ENCODE measurements at places on chromosomes 5 and 9.

- DNase-seq = no peak
These were observed 235.9 kb upstream of the TRPM3 start for GRCh38 chr9:71357346-71357745.

DNA sequence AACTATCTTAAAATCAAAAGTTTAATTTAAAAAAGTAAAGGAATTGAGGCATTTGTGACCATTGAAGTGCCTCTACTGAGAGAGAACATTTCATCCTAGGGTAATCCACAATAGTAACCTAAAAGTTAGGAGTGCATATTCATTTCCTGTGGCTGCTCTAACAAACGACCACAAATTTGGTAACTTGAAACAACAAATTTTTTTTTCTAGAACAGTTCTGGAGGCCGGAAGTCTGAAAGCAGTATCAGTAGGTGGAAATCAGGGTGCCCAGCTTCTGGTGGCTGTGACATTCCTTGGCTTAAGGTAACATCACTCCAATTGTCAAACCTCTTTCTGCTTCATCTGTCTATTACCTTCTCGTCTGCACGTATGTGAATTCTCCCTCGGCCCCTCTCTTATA is 67.1 kb upstream of the SSBP2 start:
- DNase-seq = no peak

- no peak for DNase-seq
These were observed 186.2 kb downstream of the GABBR2 start for GRCh38 chr9:98522487-98522886.

DNA sequence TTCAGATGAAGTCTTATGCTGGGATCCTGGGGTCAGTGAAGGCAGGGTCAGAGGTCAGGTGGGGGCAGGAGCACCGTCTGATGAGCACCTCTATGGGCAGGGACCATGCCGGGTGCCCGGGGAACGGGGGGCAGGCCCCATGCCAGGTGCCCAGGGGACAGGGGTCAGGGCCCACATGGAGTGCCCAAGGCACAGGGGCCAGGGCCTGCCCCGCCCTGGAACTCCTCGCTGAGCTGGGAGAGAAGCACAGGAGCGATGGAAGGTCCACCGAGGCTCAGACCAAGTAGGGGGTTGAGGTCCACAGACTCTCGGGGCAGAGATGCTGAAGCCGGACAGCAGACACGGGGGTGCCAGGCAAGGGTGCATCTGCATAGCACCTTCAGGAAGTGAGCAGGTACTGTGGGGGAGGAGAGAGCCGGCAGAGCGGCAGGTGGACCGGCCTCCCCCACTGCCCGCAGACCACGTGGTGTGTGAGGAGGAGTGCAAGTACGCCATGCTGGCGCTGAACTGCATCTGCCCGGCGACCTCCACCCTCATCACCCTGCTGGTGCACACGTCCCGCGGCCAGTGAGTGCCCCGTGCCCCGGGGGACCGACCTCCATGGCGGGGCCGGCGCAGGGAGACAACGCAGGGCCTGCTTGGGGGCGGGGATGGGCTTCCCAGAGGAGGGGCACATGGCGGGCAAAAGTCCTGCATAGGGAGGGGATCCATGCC is 67.7 kb downstream of the KCNT1 start:
- DNase-seq = no peak

DNA sequence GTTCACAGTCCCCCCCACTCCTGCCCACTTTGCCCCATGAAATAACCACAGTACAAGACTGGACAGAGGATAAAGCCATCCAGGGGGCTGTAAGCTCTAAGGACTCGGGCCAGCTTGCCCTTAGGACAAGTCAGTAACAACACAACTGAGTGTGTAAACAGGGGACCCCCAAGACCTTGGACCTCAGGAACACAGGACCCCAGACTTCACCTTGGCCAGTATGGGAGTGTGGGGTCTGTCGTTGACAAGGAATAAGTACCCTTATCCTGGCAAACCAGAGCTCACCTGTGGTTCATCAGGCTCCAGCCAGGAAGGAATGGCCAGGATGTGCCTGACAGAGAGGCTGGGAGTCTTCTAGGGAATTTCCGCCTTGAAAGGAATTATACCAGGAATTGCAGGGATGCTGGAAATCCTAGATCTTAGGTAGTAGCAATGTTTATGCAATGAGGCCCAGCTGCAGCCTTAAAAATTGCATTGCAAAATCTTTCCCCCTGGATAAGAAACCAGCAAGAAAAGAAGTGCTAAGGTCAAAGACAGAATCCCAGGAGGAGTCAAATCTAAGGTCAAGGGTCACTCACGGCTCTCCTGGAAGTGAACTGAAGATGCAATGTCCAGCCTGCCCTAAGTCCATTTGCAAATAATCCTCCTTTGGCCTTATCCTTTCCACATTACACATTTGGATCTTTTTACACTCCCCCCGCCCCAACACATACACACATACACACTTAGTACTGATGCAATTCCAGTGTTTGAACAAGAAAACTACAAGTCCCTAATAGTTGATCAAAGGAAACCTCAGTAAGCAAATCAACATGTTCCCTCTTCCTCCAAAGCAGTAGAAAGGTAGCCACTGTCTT is 27.3 kb upstream of the TDRD7 start:
- no peak for DNase-seq

DNA sequence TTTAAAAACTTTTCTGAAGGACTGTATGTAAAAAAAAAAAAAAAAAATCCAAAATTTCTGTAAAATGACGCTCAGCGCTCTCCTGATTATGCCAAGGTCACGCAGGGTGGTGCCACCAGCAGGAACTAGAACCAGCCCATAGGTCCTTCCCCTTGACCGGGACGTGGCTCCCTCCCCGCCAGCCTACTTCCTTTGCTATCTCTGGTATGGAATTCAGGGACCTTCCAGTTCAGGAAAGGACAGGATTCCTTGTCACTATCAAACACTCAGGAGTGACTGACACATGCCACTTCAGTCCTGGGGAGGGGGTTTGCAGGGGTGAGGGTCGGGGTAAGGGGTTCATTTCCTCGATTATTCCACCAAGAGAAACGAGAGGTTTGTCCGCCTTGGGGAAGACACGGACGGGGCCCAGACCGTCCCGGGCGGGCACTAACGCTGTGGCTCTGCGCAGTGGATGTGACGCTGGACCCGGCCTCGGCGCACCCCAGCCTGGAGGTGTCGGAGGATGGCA is 18.8 kb downstream of the BTNL9 start:
- DNase-seq = no peak

DNA sequence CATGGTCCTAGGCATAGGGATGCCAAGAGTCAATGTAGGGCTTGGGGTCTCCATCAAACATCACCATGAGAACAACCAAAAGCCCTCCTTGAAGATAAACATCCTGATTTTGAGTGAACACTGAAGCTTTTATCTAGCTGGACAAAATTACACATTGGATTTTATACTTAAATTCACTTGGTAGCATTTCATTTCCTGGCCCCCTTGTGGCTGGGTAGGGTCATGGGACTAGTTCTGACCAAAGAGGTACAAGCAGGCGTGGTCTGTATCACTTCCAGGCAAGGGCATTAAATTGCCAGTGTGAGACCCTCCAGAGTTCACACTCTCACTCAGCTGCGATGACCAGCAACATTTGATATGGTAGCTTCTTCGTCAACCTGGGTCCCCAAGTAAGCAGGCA is 320.3 kb downstream of the ACTL7B start:
- DNase-seq = no peak

DNA sequence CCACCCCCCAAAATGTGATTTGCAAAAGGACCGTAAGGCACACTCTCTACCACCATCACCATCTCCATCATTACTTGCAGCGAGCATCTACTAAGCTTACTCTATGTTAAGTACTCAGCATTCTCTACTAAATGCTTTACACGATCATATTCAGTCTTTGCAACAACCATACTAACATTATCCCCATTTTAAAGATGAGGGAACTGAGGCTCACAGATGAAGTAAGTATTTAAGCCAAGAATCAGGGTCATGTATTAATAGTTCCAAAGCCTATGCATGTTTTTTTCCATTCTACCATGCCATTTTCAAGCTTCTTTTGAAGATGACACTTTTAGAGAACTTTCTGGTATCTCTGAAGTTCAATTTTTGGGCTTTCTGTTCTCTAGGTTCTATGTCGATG is 121.7 kb upstream of the ANKRD55 start:
- no peak for DNase-seq

DNA sequence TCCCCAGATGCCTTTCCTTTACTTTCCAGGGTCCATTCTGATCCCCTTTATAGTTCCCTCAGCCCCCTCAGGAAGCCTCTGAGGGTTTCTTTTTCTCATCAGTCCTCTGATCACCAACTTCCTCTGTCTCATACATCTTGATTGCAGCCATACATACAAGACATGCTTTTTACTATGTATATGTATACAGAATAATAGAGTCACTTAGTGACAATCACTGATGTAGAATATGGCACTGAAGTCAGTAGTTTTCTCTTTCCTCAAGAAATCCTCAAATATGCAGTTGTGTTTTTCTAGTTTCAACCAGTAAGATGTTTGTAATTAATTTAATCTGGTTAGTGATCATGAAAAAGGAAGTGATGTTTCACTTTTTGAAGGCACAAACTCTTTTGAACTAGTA is 364.1 kb downstream of the MAN2A1 start:
- DNase-seq = no peak

DNA sequence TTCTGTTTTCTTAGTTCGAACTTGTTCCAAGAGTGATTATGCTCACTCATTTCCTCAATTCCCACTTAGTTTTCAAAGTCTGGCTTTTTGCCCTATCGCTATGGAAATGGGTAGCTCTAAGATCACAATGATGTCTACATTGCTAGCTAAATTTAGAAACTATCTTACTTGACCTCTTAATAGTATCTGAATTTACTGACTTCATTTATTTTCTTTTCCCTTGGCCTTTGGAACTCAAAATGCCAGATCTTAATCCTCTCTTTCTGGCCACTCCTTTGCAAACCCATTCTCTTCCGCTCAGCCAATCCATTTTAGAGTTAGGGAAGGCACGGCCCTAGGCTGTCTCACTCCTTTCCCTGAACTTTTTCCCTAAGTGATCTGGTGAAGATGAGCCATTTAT is 137.0 kb downstream of the FER start:
- no peak for DNase-seq

DNA sequence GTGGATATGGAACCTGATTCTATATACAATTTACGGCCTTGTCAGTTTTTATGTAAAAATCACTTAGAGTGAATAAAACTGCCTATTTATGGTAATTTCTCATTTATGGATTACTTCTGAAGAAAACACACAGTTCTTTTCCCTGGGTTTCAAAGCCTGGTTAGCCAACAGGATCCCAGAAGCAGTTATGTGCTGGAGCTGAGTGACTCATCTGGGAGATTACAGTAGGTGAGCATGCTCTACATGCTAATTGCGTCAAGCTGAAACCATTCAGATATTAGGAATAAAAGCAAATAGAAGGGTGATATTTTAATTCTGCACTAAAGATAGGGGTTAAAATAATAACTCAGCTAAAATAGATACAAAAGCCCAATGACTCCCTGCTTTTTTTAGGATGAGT is 47.8 kb downstream of the PDE4D start:
- no peak for DNase-seq

DNA sequence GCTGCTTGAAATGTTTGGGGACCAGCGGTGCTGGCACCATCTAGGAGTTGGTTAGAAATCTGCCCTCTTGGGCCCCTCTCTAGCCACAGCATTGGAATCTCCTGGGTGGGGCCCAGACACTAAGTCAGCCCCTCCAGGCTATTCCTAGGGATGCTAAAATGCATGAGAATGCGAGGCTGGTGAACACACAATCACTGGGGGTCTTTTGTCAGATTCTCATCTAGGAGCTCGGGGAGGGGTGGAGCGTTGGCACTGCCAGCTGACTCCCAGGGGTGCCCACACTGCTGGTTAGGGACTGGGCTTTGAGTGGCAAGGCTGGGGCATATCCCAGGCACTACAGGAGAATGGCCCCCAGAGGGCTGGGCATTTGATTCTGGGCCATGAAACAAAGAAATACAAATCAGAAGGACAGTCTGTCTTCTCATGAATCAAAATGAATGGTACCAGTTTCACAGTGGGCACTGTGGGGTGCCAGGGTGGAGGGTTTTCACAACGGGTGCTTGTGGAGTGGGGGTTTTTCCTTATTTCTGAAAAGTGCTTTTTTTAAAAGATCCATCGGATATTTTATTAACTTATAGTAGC is 127.8 kb upstream of the RAPGEF1 start:
- DNase-seq = no peak

DNA sequence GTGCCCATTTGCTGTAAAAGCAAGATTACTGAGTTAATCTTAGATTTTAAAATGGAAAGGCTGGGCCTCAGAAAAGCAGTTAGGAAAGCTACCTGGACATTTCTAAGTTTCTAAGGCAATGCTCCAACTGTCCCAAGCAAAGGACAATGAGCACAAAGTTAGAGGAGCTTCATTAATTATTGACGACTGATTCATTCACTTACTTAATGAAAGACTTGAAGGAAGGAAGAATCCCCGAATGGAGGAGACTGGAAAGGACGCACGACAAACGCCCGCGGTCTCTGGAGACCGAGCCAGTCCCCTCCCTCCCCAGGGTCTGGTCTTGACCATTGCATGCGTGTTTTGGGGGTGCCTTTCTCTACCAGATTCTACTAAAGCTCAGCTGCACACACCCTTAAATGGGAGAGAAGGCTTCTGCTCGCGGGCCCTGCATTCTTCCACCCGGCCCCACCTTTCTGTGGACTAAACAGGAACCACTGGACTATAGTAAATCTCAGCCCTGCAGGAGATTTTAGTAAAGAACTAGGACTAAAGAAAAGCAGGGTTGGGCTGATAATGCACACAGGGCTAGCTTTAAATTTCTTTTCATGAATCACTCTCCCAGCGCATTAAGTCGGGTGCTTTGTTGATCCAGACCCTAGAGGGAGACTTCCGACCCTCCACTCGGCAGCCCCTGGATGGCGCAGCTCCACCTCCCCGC is 44.8 kb downstream of the CTSL start:
- DNase-seq = no peak

DNA sequence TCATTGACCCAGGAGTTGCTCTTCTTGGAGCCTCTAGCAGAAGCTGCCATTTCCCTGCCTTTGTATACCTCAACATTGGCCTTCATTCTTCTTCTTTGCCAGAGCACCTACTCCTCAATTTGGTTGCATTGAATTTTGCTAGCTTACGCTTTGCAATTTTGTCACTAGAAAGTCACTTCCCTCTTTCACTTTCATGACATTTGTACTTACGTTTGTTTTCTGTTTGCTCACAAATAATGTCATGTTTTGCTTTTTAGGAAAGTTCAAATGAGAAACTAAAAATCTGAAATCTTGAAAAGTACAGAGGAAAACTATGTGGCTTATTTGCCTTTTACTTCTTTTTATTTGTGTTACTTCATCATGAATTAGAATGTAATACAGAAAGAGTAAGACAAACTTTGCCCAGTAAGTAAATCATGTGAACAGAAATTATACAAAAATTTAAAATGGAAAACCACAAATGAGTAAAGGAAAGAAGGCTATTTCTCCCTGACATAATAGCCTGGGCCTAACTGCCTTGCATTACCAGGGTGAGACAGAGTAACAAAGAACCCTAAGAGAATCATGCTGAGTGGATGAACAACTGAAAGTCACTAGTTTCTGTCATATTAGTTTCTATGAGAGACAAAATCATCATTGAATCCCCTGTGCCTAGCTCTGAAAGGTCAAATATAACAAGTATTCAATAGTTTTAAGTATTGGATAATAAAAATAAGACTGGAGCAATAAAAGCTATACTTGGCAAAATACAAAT is 7.4 kb upstream of the IFNA1 start:
- DNase-seq = no peak
